ENCODE measurements at places on chromosomes 13 and 19.

DNA sequence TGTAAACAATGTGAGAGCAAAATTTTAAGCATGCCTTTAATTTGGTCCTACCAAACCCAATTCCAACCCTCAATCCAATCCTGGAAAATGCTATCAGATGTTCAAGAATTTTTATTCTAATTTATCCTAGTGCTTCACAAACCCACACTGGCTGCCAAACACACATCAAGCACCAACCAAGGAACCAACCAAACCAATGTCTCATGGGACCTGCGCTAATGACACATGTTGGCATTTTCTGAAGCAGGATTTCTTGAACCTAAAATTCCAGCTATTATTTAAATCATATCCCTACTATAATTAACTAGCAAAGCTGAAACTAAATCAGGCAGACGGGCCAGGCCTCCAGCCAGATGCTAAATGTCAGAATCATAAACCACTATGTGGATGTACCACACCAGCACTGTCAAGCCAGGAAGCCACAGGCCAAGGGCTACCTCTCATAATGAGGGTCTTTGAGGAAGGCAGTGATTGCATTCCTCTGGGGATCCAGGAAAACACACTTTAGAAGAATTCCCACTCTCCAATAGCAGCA lies 5.8 kb downstream of the LATS2 start:
- no peak overlapping the region for H3K4me3 ChIP-seq
- DNase-seq: no peak
- H3K27ac ChIP-seq: no peak overlapping the region
- H3K27me3 ChIP-seq: peaks cover 19% of the 10 kb centered on the region
- H3K4me1 ChIP-seq: peaks cover 3% of the 10 kb centered on the region
- no peaks in the 10 kb centered on the region for H3K36me3 ChIP-seq

DNA sequence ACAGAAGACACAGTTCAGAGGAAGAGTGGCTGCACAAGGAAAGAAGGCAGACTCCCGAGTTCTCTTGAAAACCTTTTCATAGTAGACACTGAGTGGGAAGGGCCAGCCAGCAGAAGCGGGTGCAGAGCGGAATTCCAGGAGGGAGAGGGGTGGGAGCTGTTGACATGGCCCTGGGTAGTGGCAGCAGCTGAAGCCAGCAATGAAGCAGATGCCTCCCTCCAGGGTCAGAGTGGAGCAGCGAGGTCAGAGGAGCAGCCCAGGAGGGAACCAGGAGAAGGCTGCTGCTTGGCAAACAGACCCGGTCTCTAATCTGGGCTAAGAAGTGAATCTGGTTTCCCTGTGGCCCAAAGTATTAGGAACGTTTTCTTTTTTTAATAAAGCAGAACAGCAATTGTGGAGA lies 73.9 kb upstream of the SPATA13 start:
- DNase-seq: no peak
- no peaks in the 10 kb centered on the region for H3K36me3 ChIP-seq
- no peak overlapping the region for H3K27ac ChIP-seq

DNA sequence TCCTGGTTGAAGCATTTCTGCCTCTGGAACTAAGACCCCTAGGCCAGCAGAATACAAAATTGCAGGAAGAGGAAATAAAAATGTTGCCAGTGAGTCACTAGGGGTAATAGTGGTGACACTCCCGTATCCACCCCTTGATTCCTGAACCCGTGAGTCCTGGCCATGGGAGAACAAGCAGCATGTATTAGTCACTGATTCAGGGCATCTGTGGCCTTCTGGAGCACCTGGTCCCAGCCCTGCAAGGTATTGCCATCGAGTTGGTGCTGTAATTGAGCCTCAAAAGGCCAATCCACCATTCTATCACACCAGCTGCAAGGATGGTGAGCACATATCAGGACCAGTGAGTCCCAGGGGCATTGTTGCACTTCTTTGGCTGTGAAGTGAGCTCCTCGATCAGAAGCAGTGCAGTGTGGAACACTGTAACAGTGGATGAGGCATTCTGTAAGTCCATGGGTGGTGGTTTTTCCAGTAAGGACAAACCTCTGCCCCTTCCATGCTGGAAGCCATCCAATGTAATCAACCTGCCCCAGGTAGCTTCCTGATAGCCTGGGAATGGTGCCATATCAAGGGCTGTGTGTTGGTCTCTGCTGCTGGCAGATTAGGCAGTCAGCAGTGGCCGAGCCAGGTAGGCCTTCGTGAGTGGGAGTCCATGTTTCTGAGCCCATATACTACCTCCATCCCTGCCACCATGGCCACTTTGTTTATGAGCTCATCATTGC lies 39.6 kb downstream of the C1QTNF9 start:
- H3K4me1 ChIP-seq: no peaks in the 10 kb centered on the region
- no peak for DNase-seq
- H3K27me3 ChIP-seq: no peaks in the 10 kb centered on the region
- no peak overlapping the region for H3K4me3 ChIP-seq

DNA sequence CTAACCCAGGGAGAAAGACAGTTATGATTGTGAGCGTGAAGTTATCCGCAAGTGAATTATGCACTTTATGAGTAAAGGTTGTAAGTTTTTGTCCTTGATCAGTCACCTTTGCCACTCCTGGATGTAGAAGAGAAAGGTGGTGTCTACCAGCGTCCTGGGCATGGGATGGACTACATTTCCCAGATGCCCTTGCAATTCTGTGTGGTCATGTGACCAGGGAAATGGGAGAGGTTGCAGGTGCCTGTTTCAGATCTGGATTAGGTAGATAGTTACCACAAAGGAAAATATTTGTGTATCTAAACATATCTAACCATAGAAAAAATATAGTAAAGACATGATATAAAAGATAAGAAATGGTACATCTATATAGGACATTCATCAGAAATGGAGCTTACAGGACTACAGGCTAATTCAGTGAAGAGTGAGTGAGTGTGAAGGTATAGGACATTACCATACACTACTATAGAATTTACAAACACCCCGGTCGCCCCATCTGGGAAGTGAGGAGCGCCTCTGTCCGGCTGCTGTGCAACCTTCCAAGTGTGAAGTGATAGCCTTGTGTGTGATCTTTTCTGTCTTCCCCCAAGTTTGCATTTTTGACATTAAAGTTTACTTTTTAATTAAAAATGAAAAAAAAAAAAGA lies 51.6 kb upstream of the CACNA1A start:
- no peaks in the 10 kb centered on the region for H3K4me1 ChIP-seq
- H3K4me3 ChIP-seq: no peak overlapping the region
- peaks cover 30% of the 10 kb centered on the region for H3K27me3 ChIP-seq

DNA sequence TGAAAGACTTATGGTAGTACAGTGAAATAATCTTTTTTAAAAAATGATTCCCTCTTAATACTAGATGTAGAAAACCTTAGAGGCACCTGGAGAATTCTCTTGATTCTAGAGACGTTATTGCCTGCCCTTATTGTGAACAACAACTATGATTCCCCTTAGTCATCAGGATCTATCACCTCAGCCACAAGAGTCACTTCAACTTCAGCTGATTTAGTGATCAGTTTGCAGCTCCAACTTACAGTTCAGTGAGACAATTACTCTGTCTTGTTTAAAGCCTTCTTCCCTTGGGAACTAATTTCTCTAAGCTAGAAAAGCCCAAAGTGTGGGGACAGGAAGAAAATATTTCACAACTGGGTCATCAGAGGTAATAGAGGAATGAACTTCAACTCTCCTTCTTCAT lies 254.3 kb upstream of the SLITRK1 start:
- peaks cover 23% of the 10 kb centered on the region for H3K4me1 ChIP-seq
- peak overlapping the region; percentile 75 for H3K27ac ChIP-seq
- no peaks in the 10 kb centered on the region for H3K36me3 ChIP-seq
- DNase-seq: no peak

DNA sequence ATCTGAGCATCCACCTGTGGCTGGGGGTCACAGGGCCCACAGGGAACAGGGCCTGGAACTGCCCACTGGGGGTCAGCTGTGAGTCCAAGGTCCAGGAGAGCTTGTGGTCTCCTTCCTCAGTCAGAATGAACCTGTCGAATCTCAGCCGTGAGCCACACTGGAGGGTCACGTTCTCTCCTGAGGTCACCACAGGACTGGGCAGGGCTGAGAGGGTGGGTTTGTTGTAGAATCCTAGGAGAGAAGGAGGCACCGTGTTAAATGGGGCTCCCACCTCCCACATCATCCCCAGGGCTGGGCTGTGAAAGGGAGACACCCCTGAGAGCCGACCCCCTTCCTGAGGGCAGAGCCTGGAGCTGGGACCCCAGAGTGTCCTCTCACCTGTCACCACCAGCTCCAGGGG lies 1.5 kb downstream of the LILRA5 start:
- H3K27ac ChIP-seq: no peak overlapping the region
- H3K36me3 ChIP-seq: no peaks in the 10 kb centered on the region
- H3K27me3 ChIP-seq: peaks cover 16% of the 10 kb centered on the region
- no peaks in the 10 kb centered on the region for H3K4me1 ChIP-seq
- H3K4me3 ChIP-seq: no peak overlapping the region

DNA sequence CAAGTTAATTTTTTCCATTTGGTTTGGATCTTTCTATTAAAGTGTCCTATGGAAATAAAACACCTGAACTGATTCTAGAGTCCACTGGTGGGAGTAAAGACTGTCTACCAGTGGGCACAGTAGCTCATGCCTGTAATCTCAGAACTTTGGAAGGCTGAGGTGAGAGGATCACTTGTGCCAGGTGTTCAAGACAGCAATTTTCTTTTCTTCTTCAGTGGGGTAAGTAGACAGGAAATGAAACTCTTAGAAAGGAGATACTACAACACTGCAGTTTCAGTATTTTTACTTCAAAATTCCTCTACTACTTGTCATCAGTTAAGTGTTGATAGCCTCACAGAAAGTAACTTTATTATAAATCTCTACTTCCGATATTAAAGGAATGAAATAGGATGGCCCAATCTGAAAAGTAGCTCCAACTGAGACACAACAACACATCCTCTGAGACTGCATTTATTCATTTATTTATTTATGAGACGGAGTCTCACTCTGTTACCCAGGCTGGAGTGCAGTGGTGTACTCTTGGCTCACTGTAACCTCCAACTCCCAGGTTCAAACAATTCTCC lies 26.3 kb downstream of the DNMT1 start:
- no peak overlapping the region for H3K4me3 ChIP-seq
- H3K27me3 ChIP-seq: no peaks in the 10 kb centered on the region
- no peaks in the 10 kb centered on the region for H3K4me1 ChIP-seq
- peaks cover 82% of the 10 kb centered on the region for H3K36me3 ChIP-seq

DNA sequence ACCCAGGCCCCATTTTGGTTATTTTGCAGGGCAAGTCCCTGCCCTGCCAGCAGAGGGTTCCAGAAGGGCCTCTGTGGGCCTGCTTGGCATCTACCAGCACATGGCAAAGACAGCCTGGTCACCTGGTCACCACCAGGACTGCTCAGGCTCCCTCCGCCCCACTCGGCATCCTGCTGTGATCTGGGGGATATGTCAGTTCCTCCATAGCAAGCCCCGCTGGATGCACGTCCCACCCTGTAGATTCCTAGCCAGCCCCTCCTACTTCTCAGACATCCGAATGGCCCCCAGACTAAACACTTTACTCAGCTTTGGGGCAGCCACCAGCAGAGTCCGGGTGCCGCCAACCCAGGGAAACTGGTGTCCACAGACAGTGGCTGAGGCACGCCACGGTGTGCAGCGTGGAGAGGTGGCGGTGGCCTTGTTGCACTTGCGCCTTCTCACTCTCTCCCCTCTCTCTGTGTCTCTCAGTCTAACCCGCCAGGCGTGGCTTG lies 31.8 kb upstream of the USE1 start:
- H3K4me3 ChIP-seq: peak overlapping the region; percentile 86
- H3K4me1 ChIP-seq: peaks cover 29% of the 10 kb centered on the region
- peak overlapping the region; percentile 93 for H3K27ac ChIP-seq
- DNase-seq: no peak
- peaks cover 49% of the 10 kb centered on the region for H3K36me3 ChIP-seq

DNA sequence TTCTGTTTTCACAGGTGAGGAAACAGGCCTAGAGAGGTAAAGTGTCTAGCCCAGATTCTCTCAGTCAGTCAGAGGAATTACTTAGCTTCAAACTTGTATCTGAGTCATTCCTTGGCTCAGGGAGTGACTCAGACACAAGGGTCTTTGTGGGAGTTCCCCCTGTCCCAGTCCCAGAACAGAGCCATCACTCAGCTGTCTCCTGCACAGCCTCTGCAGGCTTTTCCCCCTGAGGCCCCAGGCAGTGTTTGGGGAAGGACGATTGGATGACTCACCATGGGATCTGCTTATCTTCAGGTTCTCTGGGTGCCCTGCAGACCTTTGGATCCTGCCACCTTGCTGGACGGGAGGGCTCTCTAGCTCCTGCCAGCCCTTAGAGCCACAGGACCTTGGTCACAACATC lies 13.2 kb downstream of the ZNF793 start:
- H3K4me1 ChIP-seq: no peaks in the 10 kb centered on the region
- no peak overlapping the region for H3K4me3 ChIP-seq
- peaks cover 86% of the 10 kb centered on the region for H3K36me3 ChIP-seq
- DNase-seq: no peak
- no peak overlapping the region for H3K27ac ChIP-seq
- no peaks in the 10 kb centered on the region for H3K27me3 ChIP-seq

GRCh38 chr13:42035905-42036521 lies 12.4 kb upstream of the DGKH start:
- no peak overlapping the region for H3K27ac ChIP-seq
- H3K4me3 ChIP-seq: no peak overlapping the region
- H3K27me3 ChIP-seq: no peaks in the 10 kb centered on the region
- peaks cover 3% of the 10 kb centered on the region for H3K4me1 ChIP-seq
- H3K36me3 ChIP-seq: no peaks in the 10 kb centered on the region
- DNase-seq: no peak

GRCh38 chr19:29745253-29745652 lies 30.2 kb upstream of the C19orf12 start:
- H3K4me3 ChIP-seq: no peak overlapping the region
- H3K36me3 ChIP-seq: no peaks in the 10 kb centered on the region
- H3K4me1 ChIP-seq: no peaks in the 10 kb centered on the region
- peaks cover 6% of the 10 kb centered on the region for H3K27me3 ChIP-seq
- no peak overlapping the region for H3K27ac ChIP-seq
- no peak for DNase-seq

- no peaks in the 10 kb centered on the region for H3K27me3 ChIP-seq
- no peak overlapping the region for H3K4me3 ChIP-seq
Observed at GRCh38 chr13:50969691-50970090, 60.1 kb downstream of the RNASEH2B start.

DNA sequence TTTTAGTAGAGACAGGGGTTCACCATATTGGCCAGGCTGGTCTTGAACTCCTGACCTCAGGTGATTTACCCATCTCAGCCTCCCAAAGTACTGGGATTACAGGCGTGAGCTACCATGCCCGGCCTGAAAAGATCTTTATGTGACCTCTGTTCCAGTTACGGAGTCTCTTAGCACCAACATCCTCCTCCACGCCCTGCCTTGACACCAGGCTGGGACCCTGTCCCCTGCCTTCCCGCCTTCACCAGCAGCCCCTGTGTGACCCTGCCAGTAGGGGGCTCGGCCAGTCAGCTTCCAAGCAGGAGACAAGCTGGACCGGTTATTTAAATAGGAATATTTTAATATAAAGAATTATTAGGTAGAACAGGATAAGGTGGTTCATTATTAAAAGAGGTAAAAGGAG lies 54.2 kb downstream of the GPR12 start:
- no peaks in the 10 kb centered on the region for H3K36me3 ChIP-seq
- no peak overlapping the region for H3K4me3 ChIP-seq
- DNase-seq: no peak
- H3K27ac ChIP-seq: no peak overlapping the region

GRCh38 chr13:73572824-73573223 lies 514.0 kb downstream of the KLF5 start:
- H3K4me3 ChIP-seq: no peak overlapping the region
- DNase-seq: no peak
- no peaks in the 10 kb centered on the region for H3K4me1 ChIP-seq
- H3K36me3 ChIP-seq: peaks cover 5% of the 10 kb centered on the region

Data from naive thymus-derived CD8-positive, alpha-beta T cell (primary cell).